ENCODE measurements at places on chromosomes 1 and 21.

DNA sequence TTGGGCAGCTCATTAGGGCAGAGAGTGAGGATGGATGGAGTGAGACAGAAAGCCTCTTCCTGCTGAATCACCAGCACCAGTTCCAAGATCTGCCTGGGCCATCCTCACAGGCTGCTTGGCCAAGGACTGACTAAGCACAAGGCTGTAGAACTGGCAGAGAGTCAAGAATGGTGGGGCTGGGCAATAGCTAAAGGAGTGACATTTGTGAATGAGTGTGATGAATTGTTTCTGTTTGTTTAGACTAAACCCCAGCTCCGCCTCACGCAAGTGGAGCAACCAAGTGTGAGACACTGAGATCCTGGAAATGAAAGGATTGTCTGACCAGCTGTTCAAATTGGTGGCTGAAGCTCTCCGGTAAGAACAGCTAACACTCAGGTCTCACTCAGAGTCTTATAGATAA is 38.6 kb downstream of the BRINP2 start:
- DNase-seq: no peak

DNA sequence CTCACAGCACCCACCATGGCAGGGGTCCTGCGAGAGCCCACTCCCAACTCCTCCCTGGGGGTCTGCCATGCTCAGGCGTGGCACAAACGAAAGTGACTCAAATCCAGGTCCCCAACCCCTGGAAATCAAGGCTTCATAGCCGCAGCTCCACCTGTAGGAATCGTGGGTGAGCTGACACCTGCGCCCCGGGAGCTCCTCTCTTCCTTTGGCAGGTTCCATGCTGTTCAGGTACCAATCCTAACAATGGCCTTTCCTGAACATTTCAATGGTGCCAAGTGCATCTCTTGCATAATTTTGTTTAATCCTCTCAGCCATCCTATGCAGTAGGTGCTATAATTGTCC is 28.9 kb upstream of the NPPB start:
- no peak for DNase-seq

- no peak for DNase-seq
Measured at GRCh38 chr1:147762233-147763024, 2.0 kb upstream of the GJA5 start.

DNA sequence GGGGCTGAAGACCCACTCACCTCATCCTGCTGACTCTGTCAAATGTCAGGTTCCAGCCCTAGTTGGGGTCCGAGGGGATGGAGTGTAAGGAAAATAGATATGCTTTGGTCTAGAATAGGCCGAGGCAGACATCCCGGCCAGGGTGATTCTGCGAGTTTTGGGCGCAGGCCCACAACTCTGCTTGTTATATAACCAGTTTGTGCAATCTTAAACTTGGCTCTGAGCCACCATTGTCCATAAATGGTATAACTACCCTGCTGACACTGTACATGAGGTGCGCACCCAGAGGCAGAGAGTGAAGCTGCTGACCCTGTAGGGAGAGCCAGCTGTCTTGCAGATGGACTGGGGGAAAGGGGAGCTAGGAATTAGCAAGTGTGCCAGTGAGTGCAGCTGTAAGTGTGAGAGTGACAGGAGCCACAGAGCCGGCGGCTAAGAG is 1388.8 kb downstream of the AMY1C start:
- no peak for DNase-seq

- DNase-seq: no peak
Measured at GRCh38 chr1:164701189-164701761, 142.3 kb downstream of the PBX1 start.

DNA sequence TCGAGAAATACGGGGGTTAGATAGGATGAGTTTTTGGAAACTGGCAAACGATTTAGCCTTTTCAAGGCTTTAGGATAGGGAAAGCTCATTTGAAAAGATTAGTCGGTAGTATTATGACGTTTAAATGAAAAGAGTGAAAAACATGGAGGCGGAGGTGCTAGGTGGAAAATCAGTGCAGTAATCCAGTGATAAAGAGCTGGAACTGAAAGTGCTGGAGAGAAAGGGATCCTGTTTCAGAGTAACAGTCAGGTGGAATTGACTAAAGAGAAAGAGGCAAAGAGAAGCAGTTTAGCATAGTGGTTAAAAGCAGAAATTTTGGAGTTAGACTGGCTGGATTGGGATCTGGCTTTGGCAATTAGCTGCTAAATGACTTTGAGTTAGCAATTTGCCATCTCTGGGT is 945 bp downstream of the WDR3 start:
- no peak for DNase-seq

GRCh38 chr1:187549540-187549939 is 720.8 kb downstream of the PLA2G4A start:
- DNase-seq: no peak

Data from activated T-cell treated with anti-CD3 and anti-CD28 coated beads, Interleukin-2, amount 50 U/mL, for 72 hours (primary cell).